ENCODE measurements at places on chromosomes 12 and 14.

- no peak for DNase-seq
- H3K4me3 ChIP-seq = no peak overlapping the region
- H3K4me1 ChIP-seq = no peaks in the 10 kb centered on the region
- no peaks in the 10 kb centered on the region for H3K36me3 ChIP-seq
These were observed 402.1 kb downstream of the AACS start for GRCh38 chr12:125467363-125467762.

DNA sequence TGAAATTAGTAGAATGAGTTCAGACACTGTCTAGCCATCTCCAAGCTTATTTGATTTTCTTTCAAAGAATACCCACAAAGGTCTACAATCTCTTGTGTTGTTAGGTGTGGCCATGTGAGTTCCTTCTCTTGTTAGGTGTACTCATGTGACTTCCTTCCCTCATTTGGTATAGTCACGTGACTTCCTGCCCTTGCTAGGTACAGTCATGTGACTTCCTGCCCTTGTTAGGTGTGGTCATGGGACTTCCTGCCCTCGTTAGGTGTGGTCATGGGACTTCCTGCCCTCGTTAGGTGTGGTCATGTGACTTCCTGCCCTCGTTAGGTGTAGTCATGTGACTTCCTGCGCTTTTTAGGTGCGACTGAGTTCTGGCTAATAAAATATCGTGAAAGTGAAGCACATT, 179.6 kb downstream of the TMX1 start:
- no peaks in the 10 kb centered on the region for H3K36me3 ChIP-seq
- no peak overlapping the region for H3K27ac ChIP-seq
- DNase-seq = no peak
- H3K27me3 ChIP-seq = no peaks in the 10 kb centered on the region
- no peak overlapping the region for H3K4me3 ChIP-seq

- no peaks in the 10 kb centered on the region for H3K27me3 ChIP-seq
- DNase-seq = no peak
- peaks cover 8% of the 10 kb centered on the region for H3K4me1 ChIP-seq
- H3K36me3 ChIP-seq = no peaks in the 10 kb centered on the region
- no peak overlapping the region for H3K27ac ChIP-seq
These were observed 33.7 kb downstream of the LIMA1 start for GRCh38 chr12:50249464-50250182.

- no peaks in the 10 kb centered on the region for H3K36me3 ChIP-seq
- no peak overlapping the region for H3K27ac ChIP-seq
- no peaks in the 10 kb centered on the region for H3K4me1 ChIP-seq
- H3K4me3 ChIP-seq = no peak overlapping the region
- peak; percentile 52 for DNase-seq
- H3K27me3 ChIP-seq = no peaks in the 10 kb centered on the region
These were observed 310.1 kb downstream of the SYT1 start for GRCh38 chr12:79174626-79175025.

DNA sequence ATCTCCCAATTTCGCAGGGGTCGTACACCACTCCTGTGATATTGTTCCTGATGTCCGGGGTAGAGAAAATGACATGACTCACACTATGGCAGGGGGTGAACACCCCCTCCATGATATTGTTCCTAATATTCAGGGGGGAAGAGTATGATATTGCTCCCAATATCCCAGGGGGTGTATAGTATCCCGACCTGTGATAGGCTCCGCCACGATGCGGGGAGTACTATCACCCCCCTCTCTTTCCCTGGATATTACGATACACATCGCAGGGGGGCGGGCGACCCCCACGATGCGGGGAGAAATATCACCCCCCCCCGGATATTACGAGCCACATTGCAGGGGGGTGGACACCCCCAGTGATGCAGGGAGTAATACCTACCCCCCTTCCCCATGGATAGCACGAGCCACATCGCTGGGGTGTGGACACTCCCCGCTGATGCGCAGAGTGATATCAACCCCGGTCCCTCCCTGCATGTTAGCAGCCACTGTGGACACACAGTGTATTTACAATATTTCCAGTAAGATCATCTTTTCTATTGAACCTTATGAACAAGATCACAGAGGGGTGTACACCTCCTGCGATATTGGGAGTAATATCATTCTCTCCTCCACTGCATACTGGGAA, 17.7 kb downstream of the SMIM41 start:
- H3K4me1 ChIP-seq = no peaks in the 10 kb centered on the region
- no peak overlapping the region for H3K27ac ChIP-seq
- H3K36me3 ChIP-seq = no peaks in the 10 kb centered on the region
- peaks cover 15% of the 10 kb centered on the region for H3K27me3 ChIP-seq
- no peak for DNase-seq
- no peak overlapping the region for H3K4me3 ChIP-seq

GRCh38 chr12:57539134-57539768, 7.7 kb downstream of the DCTN2 start:
- no peaks in the 10 kb centered on the region for H3K27me3 ChIP-seq
- H3K4me1 ChIP-seq = no peaks in the 10 kb centered on the region
- DNase-seq = no peak
- H3K27ac ChIP-seq = no peak overlapping the region

DNA sequence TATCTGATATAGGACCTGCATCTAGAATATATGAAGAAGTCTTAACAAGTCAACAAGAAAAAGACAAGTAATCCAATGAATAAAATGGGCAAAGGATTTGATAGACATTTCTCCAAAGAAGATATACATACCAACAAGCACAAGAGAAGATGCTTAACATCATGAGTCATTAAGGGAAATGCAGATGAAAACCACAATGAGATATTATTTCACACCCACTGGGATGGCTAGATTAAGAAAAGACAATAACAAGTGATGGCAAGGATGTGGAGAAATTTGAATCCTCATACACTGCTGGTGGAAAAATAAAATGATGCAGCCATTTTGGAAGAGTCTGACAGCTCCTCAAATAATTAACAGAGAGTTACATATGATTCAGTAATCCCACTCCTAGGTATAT, 502.6 kb downstream of the FUT8 start:
- no peak for DNase-seq
- no peaks in the 10 kb centered on the region for H3K4me1 ChIP-seq
- H3K36me3 ChIP-seq = no peaks in the 10 kb centered on the region
- no peaks in the 10 kb centered on the region for H3K27me3 ChIP-seq
- H3K27ac ChIP-seq = no peak overlapping the region

DNA sequence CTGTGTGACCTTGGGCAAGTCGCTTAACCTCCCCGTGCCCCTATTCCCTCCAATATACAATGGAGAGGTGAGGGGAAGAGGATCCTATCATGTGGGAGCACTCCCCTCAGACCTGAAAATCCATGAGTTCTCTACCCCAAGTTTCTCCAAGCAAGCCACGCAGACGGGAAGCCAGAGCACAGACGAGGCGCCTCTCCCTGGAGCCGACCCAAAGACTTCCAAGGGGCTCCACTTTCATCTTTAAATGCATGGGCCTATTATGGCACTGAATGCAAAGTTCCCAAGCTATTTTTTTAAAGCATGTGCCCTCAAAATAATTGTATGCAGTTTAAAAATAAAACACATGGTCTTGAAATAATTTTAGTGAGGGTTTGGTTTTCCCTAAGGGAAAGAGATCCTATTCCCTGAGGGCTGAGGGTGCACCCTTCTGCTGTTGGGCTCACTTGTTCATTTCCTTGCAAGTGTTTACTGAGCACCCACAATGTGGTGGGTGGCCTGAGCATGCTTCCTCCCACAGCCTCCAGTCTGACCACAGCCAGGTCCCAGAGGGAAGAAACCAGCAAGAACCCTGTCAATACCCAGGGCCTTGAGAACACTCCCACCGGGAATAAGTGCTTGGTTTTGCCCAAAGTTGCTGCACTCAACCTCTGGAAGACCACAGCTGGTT, 14.6 kb downstream of the CMKLR1 start:
- no peak overlapping the region for H3K27ac ChIP-seq
- H3K4me3 ChIP-seq = no peak overlapping the region
- H3K27me3 ChIP-seq = no peaks in the 10 kb centered on the region
- no peaks in the 10 kb centered on the region for H3K36me3 ChIP-seq

GRCh38 chr12:89943463-89943862, 234.8 kb upstream of the ATP2B1 start:
- DNase-seq = peak; percentile 76
- no peaks in the 10 kb centered on the region for H3K4me1 ChIP-seq
- no peaks in the 10 kb centered on the region for H3K27me3 ChIP-seq
- no peak overlapping the region for H3K27ac ChIP-seq

GRCh38 chr12:4147031-4147481, 126.5 kb upstream of the CCND2 start:
- no peaks in the 10 kb centered on the region for H3K4me1 ChIP-seq
- H3K27me3 ChIP-seq = peaks cover 31% of the 10 kb centered on the region
- no peak overlapping the region for H3K4me3 ChIP-seq
- DNase-seq = no peak
- H3K36me3 ChIP-seq = no peaks in the 10 kb centered on the region

GRCh38 chr12:89470741-89471509, 53.7 kb downstream of the GALNT4 start:
- peaks cover 2% of the 10 kb centered on the region for H3K4me1 ChIP-seq
- peaks cover 3% of the 10 kb centered on the region for H3K36me3 ChIP-seq
- no peaks in the 10 kb centered on the region for H3K27me3 ChIP-seq
- no peak overlapping the region for H3K4me3 ChIP-seq

GRCh38 chr12:90396556-90396955, 558.4 kb downstream of the CCER1 start:
- no peak for DNase-seq
- no peaks in the 10 kb centered on the region for H3K4me1 ChIP-seq
- no peaks in the 10 kb centered on the region for H3K36me3 ChIP-seq
- no peak overlapping the region for H3K27ac ChIP-seq
- H3K27me3 ChIP-seq = no peaks in the 10 kb centered on the region

GRCh38 chr12:115790526-115790925, 487.0 kb downstream of the MED13L start:
- H3K36me3 ChIP-seq = no peaks in the 10 kb centered on the region
- no peak for DNase-seq
- no peak overlapping the region for H3K27ac ChIP-seq
- H3K4me3 ChIP-seq = no peak overlapping the region
- H3K27me3 ChIP-seq = peaks cover 12% of the 10 kb centered on the region

GRCh38 chr14:20873370-20874177, 17.6 kb upstream of the RNASE3 start:
- H3K27ac ChIP-seq = no peak overlapping the region
- no peaks in the 10 kb centered on the region for H3K4me1 ChIP-seq
- H3K36me3 ChIP-seq = no peaks in the 10 kb centered on the region

GRCh38 chr12:54395545-54395944, 11.0 kb upstream of the ZNF385A start:
- H3K4me1 ChIP-seq = peaks cover 5% of the 10 kb centered on the region
- H3K27me3 ChIP-seq = no peaks in the 10 kb centered on the region
- peaks cover 89% of the 10 kb centered on the region for H3K36me3 ChIP-seq
- no peak overlapping the region for H3K4me3 ChIP-seq
- H3K27ac ChIP-seq = no peak overlapping the region
- DNase-seq = no peak

- no peak for DNase-seq
- no peak overlapping the region for H3K4me3 ChIP-seq
- H3K36me3 ChIP-seq = no peaks in the 10 kb centered on the region
- no peaks in the 10 kb centered on the region for H3K27me3 ChIP-seq
- no peaks in the 10 kb centered on the region for H3K4me1 ChIP-seq
These were observed 156.4 kb upstream of the FRMD6 start for GRCh38 chr14:51495319-51495718.

- H3K27me3 ChIP-seq = no peaks in the 10 kb centered on the region
- H3K4me3 ChIP-seq = peak overlapping the region; percentile 37
- peaks cover 7% of the 10 kb centered on the region for H3K4me1 ChIP-seq
- peak overlapping the region; percentile 78 for H3K27ac ChIP-seq
- peak; percentile 70 for DNase-seq
These were observed 86.0 kb upstream of the HIF1A start for GRCh38 chr14:61609191-61609843.

DNA sequence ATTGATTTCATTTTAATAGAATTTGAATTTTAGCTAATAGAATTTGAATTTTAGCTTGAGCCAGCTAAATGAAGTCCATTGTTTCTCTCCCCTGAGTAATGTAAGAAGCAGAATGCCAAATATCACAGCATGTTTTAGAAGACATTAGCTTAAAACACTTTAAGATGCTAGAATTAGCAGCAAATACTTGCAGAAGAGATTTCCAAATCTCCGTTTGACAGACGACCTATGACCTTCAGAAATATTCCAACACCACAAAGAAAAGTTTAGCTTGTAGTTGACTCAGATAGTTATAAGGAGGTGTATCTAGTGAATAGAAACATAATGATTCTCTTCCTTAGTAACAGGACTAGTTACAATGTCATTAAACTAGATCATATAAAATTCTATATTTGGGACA, 51.7 kb upstream of the MYF6 start:
- DNase-seq = no peak
- no peaks in the 10 kb centered on the region for H3K36me3 ChIP-seq
- H3K4me3 ChIP-seq = no peak overlapping the region
- H3K27me3 ChIP-seq = no peaks in the 10 kb centered on the region
- H3K27ac ChIP-seq = no peak overlapping the region
- no peaks in the 10 kb centered on the region for H3K4me1 ChIP-seq

DNA sequence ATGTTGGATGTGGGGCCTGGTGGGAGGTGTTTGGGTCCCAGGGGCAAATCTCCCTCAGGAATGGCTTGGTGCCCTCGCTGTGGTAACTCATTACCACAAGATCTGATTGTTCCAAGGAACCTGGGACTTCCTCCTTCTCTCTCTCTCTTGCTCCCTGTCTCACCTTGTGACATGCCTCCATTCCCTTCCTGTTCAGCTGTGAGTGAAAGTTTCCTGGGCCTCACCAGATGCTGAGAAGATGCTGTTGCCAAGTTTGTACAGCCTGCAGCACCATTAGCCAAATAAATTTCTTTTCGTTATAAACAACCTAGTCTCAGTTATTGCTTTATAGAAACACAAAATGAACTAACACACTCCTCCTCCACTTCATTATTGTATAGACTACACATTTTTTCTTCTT, 759.8 kb upstream of the MDGA2 start:
- H3K27me3 ChIP-seq = no peaks in the 10 kb centered on the region
- DNase-seq = no peak
- H3K4me1 ChIP-seq = no peaks in the 10 kb centered on the region
- no peaks in the 10 kb centered on the region for H3K36me3 ChIP-seq
- H3K4me3 ChIP-seq = no peak overlapping the region

DNA sequence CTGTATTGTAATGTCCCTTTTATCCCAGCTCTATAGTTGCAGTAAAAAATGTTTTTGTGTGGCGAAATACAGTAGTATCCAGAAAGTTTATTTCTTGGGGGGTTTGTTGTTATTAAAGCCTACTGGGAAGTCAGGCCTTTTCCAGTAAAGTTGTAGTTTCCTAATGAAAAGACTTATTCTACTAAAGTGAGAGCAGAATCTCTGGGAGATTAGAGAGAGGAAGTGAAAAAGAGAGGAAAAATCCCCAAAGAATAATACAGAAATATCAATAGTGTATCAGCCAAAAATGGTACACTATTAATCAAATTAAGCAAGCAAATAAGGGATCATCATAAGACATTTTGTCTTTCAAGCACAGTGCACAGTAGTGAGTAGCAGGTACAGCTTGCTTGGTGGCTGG, 46.3 kb upstream of the ATXN7L3B start:
- H3K27ac ChIP-seq = no peak overlapping the region
- DNase-seq = no peak
- H3K27me3 ChIP-seq = no peaks in the 10 kb centered on the region
- no peaks in the 10 kb centered on the region for H3K36me3 ChIP-seq
- H3K4me3 ChIP-seq = no peak overlapping the region

- H3K4me3 ChIP-seq = peak overlapping the region; percentile 88
- H3K36me3 ChIP-seq = peaks cover 5% of the 10 kb centered on the region
- H3K27ac ChIP-seq = peak overlapping the region; percentile 79
These were observed 1.1 kb upstream of the HEBP1 start for GRCh38 chr12:13000925-13001774.

- H3K4me1 ChIP-seq = peaks cover 6% of the 10 kb centered on the region
- no peak overlapping the region for H3K4me3 ChIP-seq
- H3K27me3 ChIP-seq = no peaks in the 10 kb centered on the region
These were observed 5.2 kb upstream of the SSH1 start for GRCh38 chr12:108862588-108862959.

All from mesenchymal stem cell (in vitro differentiated cells and primary cell).